ENCODE measurements at places on chromosomes 4 and X.

DNA sequence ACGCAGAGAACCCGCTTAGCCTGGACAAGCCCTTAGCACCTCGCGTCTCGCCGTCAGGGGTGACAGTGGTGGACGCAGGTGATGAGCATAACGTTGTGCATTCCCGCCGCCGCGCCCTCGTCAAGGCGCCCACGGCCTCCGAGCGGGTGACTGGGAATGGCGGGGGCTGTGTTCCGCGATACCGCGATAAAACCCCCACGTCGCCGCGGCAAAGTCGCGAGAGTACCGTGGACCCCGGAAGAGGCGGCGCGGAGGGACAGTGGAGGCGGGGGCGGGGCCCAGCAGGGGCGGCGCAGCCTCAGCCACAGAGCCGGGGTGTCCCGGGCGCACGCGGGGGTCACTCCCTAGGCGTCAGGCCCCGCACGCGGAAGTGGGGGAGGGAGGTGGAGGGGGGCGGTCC is 53.8 kb downstream of the ZFYVE28 start:
- DNase-seq = no peak

DNA sequence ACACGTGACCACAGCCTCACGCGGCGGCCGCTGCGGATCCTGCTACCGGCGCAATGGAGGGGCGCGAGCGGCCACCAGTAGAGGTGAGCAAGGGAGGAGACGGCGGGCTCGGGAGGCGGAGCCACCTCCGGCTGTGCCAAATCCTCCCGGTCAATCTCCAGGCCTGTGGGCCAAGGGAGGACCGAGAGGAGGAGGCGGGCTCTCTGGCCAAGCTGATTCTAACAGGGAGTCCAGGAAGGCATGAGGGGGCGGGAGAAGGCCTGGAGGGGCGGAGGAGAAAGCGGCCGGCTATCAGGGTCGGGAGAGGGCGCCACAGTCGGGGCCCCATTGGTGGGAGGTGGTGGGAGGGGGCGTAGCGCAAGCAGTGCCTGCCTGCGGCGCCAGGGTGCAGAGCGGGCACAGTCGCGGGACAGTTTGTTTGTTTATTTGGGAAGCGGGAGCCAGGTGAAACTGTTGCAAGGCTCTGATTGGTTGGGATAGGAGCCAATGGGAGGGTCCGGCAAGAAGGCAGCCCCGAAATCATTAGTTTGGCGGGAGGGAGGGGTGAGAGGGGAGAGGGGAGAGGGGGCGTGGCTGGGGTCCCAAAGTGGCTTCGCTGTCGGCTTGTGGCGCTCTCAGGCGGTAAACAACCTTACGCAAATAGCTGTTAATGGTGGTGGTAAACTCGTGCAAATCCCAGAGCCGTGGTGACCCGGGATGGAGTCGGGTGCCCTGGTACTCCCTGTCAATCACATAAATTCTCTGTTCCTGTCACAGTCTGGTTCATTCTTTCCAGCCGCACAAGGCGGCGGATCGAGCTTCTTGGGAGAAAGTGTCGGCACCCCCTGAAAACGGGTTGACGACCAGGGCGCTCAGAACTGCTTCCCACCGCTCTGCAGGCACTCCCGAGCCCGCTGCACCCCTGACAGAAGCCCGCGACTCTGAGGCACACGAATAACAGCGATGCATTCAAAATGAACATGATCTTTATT is at the start of gene IRS4:
Gene IRS4, minus strand, starts transcription at position 55 of the 971 bp plus-strand sequence.
- DNase-seq = no peak

DNA sequence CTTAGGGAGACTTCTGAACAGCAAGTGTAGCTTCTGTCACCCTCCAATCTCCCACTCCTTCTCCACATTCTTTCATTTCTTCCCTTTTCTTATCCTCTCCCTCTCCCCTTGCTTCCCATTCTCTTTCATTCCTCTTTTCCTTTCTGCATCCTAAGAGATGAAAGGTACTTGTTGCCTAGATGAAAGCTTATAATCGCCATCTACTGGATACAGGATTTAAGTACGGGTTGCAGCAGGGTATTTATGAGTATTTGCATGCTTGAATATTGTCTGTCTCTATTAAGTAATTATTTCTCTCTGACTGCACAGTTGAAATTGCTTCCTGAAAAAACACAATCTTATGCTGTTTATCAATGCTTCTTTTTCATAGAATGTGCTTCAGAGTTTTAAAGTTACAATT is 174.0 kb upstream of the TENT5D start:
- DNase-seq = no peak

DNA sequence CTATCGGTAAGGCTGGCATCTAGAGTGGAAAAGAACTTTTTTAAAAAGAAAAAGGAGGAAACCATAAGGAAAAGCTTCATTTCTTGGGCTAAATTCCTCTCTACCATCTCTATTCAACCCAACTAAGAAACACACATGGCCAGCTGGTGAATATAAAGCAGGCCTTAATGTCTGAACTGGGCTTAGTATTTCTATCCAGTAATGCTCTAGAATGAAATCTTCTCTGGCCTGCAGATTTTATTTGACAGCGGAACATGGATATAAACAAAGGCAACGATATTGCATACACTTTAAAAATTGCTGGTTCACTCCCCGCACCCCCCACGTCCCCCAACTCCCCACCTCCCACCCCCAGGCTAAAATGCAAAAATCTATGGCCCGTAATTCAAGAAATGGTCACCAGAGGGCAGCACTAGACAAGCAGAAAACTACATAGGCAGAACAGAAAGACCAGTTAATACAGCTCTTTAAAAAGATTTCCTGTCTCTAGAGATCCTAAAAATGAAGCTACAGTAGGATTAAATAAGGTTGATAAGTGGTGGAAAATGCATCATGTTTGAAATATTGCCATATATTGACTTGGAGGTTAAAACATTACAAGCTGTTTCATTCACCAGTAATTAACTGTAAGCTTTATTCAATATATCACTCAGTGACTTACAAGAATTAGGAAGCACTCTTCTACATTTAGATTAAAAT is 155.2 kb upstream of the GALNT7 start:
- DNase-seq = no peak

- DNase-seq = no peak
These were observed 99.1 kb downstream of the PJA1 start for GRCh38 chrX:69066021-69066757.

DNA sequence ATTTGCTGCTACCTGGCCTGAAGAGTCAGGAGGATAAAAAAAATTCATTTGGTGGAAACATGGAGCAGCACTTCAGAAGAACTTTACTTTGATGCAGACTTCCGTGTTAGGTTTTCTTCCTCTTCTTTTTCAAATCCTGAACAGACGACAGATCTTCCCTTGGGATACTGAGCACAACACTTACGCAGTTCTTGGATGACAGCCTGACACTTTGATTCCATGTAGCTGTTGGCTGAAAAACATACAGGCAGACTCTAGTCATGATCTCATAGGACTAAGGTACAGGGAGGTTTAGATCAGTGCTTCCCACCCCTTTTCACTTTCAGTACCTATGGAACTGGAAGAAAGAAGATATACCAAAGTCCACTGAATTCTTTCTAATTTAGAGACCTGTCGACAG is 9.2 kb downstream of the CMC4 start:
- no peak for DNase-seq

DNA sequence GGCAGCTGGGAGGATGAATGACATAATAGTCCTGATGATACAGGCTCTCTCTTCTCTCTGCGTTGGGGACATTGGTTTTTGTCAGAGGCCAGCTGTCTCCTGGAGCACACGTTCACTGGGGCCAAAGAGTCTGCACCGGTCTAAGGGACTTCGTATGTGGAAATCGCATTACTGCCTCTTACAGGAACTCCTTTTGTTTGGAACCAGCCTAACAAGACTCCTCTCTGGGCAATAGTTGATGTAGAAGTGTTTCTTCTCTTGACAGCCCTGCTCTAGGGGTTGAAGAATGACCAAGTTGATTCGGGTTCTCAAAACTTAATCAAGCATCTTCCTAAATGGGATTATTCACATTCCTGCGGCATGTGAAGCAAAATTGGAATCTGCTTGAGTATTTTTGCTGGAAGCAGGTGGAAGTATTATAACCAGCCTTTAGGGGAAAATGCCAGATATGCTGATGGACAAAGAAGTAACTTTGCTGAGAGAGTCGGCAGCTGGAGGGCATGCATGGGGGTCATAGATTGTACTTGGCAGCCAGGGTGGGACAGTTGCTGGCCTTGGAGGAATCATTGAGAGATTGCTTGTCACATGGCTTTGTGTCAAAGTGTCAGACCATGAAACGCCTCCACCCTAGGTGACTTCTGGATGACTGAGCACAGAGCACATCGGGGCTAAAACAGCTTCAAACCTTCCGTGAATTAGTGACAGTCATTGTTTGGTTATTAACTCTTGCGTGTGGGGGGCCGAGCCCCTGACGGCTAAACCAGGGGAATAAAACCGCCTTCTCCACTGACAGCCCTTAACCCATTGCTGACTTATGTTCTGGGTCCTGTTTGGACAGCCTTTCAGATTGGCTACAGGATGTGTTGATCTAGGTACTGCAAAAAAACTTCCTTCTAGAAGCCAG is 34.4 kb upstream of the SLC34A2 start:
- no peak for DNase-seq
